Adrenal gland (tissue), 19 donors: ENCODE measurements at places on chromosomes 2 and 18.

- peak; percentile 87 for DNase-seq
Observed at GRCh38 chr2:216519154-216519762, 20.6 kb downstream of the RPL37A start.

DNA sequence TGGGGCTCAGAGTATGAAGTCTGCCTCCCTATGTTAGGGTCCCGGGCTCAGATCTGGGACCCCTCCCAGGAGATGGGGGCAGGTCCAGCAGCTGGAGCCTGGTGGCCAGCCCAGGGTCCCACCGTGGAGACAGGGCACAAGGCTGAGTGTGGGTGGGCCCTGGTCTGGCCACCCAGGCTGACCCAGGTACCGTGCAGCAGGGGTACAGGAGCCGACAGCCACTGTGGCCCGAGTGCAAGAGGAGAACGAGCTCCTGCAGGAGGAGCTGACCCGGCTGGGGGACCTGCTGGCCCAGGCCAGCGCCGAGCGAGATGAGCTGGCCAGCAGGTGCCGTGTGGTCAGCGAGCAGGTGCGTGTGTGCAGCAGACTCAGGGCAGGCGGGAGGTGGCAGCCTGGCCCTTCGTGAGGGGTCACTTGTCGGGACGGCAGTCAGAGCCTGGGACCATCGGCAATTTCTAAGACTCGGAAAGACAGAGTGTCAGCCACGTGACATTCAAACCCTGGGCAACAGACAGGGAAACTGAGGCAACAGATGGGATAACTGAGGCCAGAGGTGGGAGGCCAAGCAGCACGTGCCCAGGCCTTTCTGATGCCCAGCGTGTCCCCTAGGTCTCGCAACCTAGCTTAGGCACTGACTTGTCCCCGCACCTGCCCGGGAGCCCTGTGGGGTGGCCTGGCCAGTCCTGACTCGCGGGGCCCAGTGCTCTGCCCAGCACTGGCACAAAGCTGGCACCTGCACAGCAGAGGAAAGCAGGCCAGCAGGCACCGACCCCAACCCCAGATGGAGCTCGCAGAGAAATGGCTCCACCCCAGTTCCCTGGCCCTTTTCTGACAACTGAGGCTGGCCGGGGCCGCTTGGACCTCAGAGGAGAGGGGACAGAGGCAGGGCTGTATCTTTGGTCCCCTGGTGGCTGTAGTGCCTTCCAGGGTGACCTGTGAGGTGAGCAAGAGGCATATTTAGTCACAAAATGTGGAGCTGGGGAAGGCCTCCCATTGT lies 13.9 kb downstream of the CROCC2 start:
- no peak for DNase-seq

GRCh38 chr2:29802986-29803385 lies 118.4 kb downstream of the ALK start:
- no peak for DNase-seq

GRCh38 chr2:55232863-55233657 lies 572 bp downstream of the RPS27A start:
- peak; percentile 51 for DNase-seq

DNA sequence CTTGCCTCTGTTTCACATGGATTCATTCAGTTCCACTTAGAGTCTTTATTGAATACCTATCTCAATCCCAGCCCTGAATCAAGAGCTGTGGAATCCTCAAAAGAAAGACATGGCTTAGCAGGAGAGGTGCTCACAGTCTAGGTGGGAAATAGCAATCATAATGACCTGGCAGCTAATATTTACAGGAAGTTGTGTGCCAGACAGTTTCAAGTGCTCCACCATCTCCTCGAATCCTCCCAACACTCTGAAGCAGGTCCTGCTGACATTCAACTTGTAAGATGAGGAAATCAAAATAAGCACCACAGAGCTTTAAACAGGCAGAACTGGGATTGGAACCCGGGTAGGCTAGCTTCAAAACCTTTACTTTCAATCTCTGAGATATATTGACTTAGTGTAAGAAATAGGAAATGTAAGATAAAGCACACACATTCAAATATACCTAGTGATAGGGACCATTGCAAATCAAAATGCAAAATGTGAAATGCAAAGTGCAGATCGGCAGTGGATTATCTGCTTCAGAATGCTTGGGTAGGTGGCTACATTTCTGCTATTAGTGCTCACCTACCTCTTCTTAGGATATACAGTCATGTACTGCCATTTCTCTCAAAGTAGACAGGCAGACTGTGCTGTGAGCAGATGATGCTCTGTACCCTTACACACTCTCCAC lies 182.0 kb downstream of the PRKCE start:
- no peak for DNase-seq

DNA sequence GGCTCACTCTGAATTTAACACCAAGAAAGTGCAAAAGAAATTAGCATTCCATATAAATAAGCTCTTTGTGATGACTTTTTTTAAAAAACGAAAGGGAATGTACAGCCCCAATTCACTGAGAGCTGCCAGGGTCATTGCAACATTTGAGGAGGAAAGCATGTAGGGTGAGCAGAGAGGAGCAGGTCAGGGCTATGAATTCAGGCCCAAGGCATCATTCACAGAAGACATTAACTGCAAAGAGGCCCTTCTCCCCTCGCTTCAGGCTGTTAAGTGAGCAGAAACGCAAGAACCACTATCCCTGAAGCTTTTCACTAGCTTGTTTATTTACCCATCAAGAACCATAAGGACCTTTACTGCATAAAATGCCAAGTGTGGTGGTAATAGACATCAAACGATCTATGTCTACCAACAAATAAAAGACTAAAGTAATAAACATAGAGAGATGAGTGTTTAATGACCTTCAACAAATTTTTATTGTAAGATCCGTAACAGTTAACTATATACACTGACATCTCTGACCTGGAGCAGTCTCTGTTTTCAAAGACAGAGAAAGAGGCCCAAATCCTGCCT lies 333.1 kb upstream of the HNRNPA3 start:
- no peak for DNase-seq

GRCh38 chr2:187497140-187497539 lies 49.1 kb upstream of the CALCRL start:
- no peak for DNase-seq

DNA sequence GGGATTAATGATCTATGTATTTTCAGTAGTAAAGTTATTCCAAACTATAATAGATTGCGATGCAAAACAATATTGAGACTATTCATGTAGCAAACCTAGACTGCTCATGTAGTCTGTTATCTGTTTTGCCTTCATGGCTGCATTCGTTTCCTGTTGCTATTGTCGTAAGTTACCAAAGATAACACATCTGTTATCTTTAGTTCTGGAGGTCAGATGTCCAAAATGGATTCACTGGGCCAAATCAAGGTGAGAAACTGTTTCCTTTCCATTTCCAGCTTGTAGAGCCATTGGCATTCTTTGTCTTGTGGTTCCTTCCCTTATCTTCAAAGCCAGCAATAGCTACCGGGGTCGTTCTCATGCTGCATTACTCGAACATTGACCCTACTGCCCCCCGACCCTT lies 20.9 kb downstream of the ITGAV start:
- DNase-seq, result no peak

- DNase-seq, result no peak
Observed at GRCh38 chr2:24073816-24074215, 2.3 kb downstream of the SF3B6 start.

DNA sequence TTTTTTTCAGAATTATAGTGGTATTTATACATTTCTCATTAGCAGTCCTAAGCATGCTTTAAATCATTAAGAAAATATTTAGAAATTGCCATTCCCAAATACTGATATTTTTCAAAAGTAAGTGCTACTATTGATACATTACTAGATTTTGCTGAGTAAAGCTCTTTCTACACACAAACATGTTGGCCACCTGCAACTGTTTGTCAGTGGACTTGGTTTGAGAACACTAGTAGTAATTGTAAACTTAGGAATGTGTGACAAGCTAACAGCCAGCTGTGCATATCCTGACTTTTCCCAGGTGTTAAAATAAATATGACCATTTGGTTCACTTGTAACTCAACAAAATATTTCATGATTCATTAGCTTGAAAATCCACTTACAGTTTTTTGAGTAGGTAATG lies 103.1 kb downstream of the MSTN start:
- no peak for DNase-seq

DNA sequence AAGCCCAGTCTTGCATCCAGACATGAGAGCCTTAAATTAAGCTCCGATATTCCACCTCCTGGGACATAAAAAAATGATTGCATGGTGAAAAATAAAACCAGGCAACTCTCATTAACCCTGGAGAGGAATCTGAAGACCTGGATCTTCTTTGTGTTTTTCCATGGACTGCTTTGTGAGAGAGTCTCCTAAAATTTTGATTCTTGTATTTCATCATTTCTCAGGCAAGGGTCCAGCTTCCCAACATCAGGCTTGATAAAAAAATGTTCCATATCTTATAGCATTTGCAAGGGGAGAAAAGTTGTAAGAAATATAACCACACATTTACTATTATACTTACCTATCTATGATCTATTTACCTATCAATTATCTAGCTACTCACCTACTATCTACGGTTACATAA lies 327.5 kb upstream of the SPHKAP start:
- DNase-seq, result no peak

DNA sequence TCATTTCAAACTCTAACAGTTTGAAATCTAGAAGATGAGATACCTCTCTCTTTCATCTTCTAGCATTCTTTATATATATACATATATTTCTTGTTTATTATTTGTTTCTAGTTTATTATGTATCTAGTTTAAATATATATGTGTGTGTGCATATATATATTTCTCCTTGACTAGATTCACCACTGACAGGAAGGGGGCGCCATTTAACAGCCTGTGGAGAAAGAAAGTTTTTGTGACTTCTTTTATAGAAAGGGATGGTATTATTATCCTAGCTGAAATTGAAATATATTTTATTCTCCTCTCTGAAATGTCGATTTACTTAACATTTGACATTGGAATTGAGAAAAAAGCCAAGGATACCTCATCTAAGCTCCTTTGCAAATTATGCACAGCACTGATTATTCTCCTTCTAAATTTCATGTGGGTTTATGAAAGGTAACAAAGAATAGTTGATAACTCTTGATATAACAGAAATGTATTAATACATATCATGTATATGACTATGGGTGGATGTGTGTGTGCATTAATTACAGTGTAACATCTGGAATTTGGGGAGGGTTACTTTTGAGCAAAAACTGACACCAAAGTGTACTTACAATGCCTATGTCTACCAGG lies 160.7 kb upstream of the NT5C1B start:
- DNase-seq, result peak; percentile 76

- DNase-seq, result no peak
Observed at GRCh38 chr2:17858064-17858463, 20.4 kb upstream of the KCNS3 start.

GRCh38 chr2:118168615-118169014 lies 80.3 kb downstream of the INSIG2 start:
- DNase-seq, result no peak

GRCh38 chr18:36411745-36412168 lies 114.2 kb downstream of the FHOD3 start:
- no peak for DNase-seq

DNA sequence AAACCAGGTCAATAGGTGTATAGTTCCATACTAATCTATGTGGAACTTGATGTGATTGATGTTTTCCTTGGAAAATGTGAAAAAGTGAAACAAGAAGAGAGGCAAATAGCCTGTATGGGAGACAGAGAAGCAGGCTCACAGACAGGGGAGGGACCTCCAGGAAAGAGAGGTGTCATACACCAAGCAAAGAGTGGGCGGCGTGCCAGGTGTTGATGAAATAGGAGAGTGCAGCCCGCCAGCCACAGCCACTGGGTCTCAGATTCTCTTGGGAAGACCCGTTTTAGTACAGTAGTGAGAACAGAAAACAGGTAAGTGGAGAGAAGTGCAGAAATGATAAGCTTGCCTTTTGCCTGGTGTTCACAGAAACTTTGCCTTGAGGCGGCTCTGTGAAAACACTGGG lies 301.9 kb downstream of the ZNF407 start:
- no peak for DNase-seq

- no peak for DNase-seq
Observed at GRCh38 chr2:163887182-163887581, 151.4 kb upstream of the FIGN start.

- no peak for DNase-seq
Observed at GRCh38 chr2:70888366-70888922, 47.3 kb upstream of the ATP6V1B1 start.

- DNase-seq, result no peak
Observed at GRCh38 chr2:224393157-224393872, 8.6 kb downstream of the FAM124B start.

GRCh38 chr2:152611458-152612231 lies 105.6 kb downstream of the PRPF40A start:
- DNase-seq, result peak; percentile 61

GRCh38 chr2:38581193-38582147 lies 21.3 kb downstream of the HNRNPLL start:
- DNase-seq, result peak; percentile 70

- no peak for DNase-seq
Observed at GRCh38 chr2:40225670-40226210, 226.2 kb downstream of the SLC8A1 start.

DNA sequence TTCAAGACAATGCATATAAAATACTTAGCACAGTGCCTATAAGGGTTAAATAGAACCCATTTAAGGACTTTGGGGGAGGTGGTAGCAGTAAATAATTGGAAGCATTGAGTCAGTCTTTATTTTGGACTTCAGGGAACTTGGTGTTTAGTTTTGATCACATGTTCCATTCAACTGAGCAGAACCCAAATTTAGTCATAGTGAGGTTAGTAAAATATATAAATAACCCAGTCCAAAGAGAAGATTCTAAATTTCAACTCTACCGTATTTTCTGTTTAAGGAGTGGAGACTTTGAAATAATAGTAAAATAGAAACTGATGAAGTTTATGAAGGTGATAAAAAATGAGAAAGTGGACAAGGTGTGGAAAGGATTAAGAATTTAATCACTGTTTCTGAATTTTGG lies 19.7 kb downstream of the TWSG1 start:
- DNase-seq, result no peak

- no peak for DNase-seq
Observed at GRCh38 chr2:85419009-85419675, 628 bp downstream of the SH2D6 start.

- peak; percentile 23 for DNase-seq
Observed at GRCh38 chr2:66428986-66429612, 5.8 kb upstream of the MEIS1 start.

DNA sequence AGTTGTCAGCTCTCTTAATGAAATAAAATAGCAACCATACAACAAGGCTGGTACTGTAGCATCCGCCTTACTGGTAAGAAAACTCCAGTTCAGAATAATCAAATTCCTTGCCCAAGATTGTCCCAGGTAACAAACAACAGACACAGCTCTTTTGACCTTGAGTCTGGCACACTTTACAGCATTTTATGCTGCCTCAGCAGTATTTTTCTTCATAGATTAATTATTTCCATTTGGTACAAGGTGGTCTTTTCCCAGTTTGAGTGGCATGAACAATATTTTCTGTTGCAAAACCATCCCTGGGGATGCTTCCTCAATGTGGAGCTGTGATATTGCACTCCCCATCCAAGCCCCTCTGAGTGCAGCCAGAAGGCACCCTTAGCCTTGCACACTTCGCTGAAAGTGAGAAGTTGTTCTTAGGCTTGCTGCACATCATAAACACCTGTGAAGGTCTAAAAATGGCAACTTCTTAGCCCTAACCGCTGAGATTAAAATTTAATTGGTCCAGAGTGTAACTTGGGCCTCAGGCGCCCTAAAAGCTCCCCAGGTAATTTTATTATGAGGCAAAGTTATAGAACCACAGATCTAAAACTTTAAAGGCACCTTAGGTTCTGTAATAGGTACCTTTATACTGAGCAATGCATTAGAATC lies 523.3 kb downstream of the CMPK2 start:
- no peak for DNase-seq
